ENCODE measurements at places on chromosomes 7 and 10.

GRCh38 chr7:92917230-92917629 is 80.9 kb upstream of the CDK6 start:
- DNase-seq: no peak

- no peak for DNase-seq
These were observed 448.9 kb downstream of the ADRA2A start for GRCh38 chr10:111525696-111526095.

DNA sequence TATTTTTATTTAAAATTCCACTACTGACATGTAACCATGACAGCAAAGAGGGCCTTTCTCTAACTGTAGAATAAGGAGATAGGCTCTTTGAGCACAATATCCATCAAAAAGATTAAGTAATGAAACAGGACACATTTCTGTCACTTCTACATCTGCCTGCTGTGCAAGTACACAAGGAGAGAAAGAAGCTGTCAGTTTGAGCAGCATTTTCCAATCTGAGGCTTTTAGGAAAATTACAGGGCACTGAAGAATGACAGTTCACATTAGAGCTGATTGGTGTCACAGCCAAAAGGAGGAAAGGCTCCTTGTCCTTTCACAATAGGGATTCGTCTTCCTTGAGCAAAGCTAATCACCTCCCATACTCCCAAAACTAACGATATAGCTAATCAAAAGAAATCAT is 158.8 kb upstream of the TAC1 start:
- no peak for DNase-seq

GRCh38 chr7:134771889-134772288 is 7.5 kb upstream of the CALD1 start:
- no peak for DNase-seq

DNA sequence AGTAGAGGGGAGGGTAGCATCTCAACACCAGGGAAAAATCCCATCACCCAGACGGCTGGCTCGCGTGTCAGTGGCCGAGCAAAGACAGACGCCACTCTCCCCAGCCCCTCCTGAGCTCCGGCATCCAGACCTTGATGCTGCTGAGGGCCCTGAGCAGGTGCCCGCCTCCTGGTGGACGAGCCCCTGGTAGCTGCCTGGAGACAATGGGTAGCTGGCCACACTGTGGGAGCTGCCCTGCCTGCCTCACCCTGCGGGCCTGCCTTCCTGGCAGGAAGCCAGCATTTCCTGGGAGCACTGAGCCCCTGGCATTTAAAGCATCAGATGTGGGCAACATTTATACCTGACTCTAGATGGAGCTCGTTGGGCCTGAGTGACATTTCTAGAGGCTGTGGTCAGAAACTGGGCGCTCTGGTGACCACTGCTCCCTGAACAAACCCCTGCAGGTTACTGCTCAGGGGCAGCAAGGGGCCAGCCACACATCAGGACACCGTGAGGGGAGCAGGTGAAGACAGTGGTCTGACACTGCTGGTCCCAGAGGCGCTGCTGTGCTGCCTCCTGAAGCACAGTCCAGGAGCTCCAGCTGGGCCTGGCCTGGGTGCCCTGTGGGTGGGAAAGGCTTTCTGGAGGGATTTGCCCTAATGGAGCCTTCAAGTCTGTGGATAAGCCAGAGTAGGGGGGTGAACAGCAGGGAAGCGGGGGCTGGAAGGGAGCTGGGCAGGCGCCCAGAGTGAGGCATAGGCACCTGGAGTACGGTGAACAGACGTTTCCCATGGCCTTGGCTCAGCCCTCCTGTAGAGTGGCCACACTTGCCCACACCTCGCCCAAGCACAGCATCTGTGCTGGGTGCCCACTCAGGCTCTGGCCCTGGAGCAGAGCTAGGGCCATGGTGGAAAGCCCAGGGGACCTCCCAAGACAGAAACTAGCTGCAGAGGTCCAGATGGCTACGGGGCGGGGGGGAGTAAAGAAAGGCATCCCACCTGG is 138.7 kb downstream of the MAPK8 start:
- DNase-seq: no peak

DNA sequence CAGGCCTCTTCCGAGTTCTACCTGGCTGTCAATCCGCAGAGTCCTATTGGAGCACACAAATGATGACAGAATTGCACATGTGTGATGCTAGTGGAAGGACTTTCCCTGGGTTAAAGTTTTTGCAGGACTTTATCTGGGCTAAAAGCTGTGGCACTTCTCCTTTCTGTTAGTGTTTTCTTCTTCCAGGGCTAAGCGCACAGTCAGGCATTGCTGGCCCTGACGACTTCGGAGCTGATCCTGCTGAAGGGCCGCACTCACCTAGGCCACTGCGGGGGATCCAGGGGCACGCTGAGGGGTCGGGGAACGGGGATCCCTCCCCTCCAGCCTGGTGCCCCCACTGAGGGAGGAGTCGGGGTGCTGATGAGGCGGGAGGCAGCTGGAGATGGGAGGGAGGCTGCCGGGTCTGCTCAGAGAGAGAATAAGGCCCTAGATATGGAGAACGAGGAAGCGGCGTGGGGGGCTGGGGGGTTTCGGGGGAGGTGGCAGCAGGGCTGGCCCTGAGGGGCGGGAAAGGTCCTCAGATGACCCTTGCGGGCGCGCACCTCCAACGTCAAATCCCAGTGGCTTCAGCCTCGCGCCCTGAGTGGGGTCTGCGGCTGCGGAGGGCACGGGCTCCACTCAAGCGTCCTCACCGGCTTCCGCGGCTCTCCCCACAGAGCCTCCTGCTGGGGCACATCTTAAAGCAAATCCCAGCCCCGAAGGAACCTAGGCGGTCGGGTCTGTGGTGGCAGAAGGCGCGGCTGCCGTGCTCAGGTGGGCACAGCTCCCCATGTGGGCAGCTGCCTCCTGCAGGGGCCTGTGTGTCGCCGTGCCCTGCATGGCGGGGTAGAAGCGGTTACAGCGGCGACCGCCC is 30.9 kb downstream of the AGR3 start:
- DNase-seq: no peak

DNA sequence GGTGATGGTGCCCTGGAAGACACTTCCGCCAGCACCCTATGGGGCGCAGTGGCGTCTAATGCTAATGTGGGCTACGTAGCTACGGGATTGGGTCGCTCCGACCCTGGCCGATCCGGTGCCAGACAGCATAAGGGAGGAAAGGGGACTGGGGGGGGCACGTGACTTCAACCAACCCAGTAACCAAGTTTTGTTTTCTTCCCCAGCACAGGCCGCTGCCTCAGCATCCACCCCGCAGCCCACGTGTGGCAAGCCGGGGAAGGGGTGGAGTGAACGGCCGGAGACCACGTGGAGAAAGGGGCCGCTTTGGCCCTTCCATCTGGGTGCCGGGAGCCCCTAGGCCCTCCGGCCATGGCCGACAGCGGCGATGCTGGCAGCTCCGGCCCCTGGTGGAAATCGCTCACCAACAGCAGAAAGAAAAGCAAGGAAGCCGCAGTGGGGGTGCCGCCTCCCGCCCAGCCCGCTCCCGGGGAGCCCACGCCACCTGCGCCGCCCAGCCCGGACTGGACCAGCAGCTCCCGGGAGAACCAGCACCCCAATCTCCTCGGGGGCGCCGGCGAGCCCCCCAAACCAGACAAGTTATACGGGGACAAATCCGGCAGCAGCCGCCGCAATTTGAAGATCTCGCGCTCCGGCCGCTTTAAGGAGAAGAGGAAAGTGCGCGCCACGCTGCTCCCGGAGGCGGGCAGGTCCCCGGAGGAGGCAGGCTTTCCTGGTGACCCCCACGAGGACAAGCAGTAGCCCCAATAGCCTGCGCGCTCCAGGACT is 2.5 kb downstream of the PRR15 start:
- no peak for DNase-seq

DNA sequence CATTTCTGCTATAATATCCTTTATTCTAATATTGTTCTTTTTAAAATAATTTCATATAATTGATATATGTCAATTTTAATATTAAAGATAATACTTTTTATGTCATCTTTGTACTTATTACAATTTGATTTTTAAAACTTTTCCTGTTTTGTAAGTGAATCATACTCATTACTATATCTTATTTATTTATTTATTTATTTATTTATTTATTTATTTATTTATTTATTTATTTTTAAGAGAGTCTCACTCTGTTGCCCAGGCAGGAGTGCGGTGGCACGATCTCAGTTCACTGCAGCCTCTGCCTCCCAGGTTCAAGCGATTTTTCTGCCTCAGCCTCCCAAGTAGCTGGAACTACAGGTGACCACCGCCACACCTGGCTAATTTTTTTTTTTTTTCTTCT is 215.3 kb downstream of the SUGCT start:
- DNase-seq: no peak

GRCh38 chr7:135993950-135994349 is 16.8 kb upstream of the MTPN start:
- DNase-seq: no peak

Data from NCI-H1436 treated with DMSO at 0.1 percent for 48 hours (cell line).